ENCODE measurements at places on chromosomes 2 and 18. TPM values are rescaled to one million over a fixed set of nuclear protein-coding genes. Genes with fewer than 3 reads are reported as not detected.

AOX1 gene
- 17.5 TPM for total RNA-seq

CPLX4 gene
- not detected for total RNA-seq

BIRC6 gene
- total RNA-seq: 33.8 TPM

CDH19 gene
- not detected for total RNA-seq

PLGLB2 gene
- 4.1 TPM for total RNA-seq

ANKRD36C gene
- 7.3 TPM for total RNA-seq

TGFBRAP1 gene
- total RNA-seq: 19.7 TPM

AFF3 gene
- total RNA-seq: not detected

GCC2 gene
- total RNA-seq: 4.1 TPM

SLC66A3 gene
- total RNA-seq: 20.0 TPM

ITGA4 gene
- total RNA-seq: 26.6 TPM

TNFAIP6 gene
- not detected for total RNA-seq

RAB27B gene
- 5.5 TPM for total RNA-seq

SCN3A gene
- total RNA-seq: not detected

CDH2 gene
- 0.08 TPM for total RNA-seq

TMEM198 gene
- total RNA-seq: 0.47 TPM

VAMP8 gene
- 99.9 TPM for total RNA-seq

SAG gene
- not detected for total RNA-seq

SERPINB4 gene
- total RNA-seq: 1.9 TPM

PAX3 gene
- not detected for total RNA-seq

LIMS4 gene
- not detected for total RNA-seq

COL3A1 gene
- 1.5 TPM for total RNA-seq

TMEM37 gene
- total RNA-seq: not detected

ERFE gene
- 1.1 TPM for total RNA-seq

GAL3ST2 gene
- total RNA-seq: not detected

ABCG8 gene
- total RNA-seq: not detected

CYS1 gene
- 1.3 TPM for total RNA-seq

RAB6C gene
- not detected for total RNA-seq

CLEC4F gene
- not detected for total RNA-seq

TCF7L1 gene
- 2.0 TPM for total RNA-seq

SLC23A3 gene
- total RNA-seq: 0.11 TPM

CAVIN2 gene
- 2.9 TPM for total RNA-seq

ITPRIPL1 gene
- 1.0 TPM for total RNA-seq

NXPH2 gene
- total RNA-seq: 0.27 TPM

CCDC74A gene
- total RNA-seq: 6.0 TPM

Measured in hair follicular keratinocyte (primary cell).